ENCODE measurements at places on chromosomes 5 and 9.

DNA sequence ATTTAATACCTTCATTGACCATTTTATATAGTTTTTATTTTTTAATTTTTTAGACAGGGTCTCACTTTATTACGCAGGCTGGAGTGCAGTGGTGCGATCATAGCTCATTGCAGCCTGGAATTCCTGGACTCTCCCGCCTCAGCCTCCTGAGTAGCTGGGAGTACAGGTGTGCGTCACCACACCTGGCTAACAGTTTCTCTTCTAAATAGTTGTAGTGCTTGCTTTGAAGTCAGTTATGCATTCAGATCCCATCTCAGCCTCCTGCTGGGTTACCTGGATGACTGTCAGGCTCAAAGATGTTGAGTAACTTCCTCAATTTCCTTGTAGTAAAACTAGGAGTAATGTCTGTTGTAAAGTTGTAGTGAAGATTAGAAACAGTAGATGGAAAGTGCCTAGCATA is 21.4 kb downstream of the SNX18 start:
- DNase-seq = no peak

- no peak for DNase-seq
Observed at GRCh38 chr9:30058463-30058862, 2326.0 kb upstream of the ACO1 start.

DNA sequence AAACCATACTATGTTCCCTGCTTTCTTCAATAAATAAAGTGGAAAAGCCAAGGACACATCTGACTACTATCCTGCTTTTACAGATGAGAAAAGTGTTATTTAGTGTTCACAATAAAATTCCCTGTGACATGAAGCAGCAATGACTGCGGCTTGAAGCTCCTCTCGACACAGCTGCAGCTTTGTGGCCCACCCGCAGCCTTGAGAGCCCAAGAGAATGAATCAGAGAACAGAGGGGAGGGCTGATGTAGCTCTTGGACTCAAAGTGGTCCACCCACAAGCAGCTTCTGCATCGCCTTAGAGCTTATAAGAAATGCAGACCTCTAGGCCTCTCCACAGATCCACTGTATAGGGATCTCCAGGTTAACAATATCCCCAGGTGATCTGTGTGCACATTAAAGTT is 181.3 kb upstream of the GNA14 start:
- DNase-seq = no peak

GRCh38 chr5:80114860-80115259 is 79.7 kb downstream of the THBS4 start:
- no peak for DNase-seq

DNA sequence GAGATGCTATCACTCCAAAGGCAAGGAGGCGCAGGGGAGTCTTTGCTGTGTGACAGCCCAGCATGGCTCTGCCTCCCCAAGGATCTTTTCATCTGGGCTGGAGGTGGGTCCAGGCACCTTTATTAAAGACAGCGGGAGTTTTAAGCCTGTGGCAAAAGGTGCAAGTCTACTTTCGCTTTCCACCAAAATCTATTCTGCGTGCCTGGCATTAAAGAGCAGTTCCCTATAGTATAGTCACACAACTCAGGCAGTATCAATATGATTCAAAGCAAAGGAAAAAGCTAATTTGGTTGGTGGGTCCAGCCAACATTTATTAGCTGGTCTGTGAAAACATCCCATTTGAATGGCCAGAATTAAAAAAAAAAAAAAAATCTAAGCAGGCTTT is 398.7 kb downstream of the EBF1 start:
- no peak for DNase-seq

- DNase-seq = no peak
Observed at GRCh38 chr5:168316139-168316578, 24.7 kb downstream of the WWC1 start.

DNA sequence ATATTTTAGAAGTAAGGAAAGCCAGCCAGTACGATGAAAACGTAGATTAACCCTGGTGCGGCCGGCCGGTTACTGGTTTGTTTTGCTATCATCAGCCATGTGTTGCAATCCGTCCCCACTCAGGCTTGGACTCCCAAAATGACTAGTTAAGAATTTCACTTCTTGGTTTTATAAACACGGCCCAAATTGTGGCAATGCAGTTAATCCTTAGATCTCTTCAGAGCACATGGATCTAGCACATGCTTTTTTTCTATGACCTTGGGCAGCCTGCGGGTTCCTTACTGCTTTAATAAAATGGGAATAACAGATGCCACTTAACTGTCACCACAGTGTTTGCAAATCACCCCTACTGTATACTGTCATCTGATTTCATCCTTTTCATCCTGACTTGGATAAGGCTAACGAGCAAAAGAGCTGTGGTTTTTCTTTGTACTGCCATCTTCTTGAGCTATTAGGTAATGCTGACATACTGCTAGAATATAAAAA is 1.5 kb downstream of the NDFIP1 start:
- DNase-seq = no peak

- no peak for DNase-seq
Observed at GRCh38 chr5:919356-920000, 26.8 kb downstream of the TRIP13 start.

GRCh38 chr9:85715587-85715986 is 26.2 kb downstream of the AGTPBP1 start:
- DNase-seq = no peak

- no peak for DNase-seq
Observed at GRCh38 chr5:141529002-141529401, 40.1 kb downstream of the PCDHGC5 start.

- DNase-seq = no peak
Observed at GRCh38 chr9:33795819-33796218, 458 bp downstream of the PRSS3 start.

DNA sequence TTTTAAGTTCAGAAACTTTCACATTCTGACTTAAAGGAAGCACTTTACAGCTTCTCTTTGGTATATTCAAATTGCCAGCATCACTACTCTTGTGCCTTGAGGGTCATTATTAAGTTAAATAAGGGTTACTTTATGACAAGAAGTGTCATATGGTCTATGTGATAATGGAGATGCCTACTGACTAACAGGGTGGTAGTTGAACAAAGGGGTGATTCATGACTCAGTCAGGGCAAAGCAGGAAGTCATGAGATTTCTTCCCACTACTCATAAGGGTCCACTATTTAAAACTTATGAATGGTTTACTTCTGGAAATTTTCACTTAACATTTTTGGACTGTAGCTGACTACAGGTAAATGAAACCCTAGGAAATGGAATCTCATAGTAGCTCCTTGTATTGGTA is 938.3 kb upstream of the PTPRD start:
- DNase-seq = no peak

DNA sequence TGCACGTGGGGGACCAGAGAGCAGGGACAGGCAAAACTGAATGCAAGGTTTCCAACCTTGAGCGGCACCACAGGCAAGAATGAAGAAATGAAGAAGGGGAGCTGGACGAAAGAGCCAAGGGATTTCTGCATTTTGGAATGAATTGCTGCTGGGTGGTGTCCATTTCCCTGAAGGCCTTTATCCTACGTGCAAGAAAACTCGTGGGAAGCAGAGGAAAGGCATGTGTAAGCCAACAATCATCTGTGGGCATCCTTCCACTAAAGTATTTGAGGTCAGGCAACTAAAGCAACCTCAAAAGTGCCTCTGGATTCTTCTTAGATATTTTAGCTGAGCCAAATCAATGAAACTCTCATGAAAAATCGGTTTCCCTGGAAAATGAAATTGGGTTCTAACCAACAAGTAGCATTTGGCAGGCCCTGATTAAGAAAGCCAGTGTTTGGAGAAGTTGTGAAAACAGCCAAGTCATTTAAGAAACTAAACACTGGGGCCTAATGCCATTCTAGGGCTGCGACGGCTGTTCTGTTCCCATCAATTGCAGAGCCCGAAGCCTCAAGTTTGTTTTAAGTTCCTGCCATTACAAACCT is 4.7 kb upstream of the TGFBI start:
- no peak for DNase-seq

- DNase-seq = no peak
Observed at GRCh38 chr9:137975936-137976565, 98.5 kb downstream of the CACNA1B start.

DNA sequence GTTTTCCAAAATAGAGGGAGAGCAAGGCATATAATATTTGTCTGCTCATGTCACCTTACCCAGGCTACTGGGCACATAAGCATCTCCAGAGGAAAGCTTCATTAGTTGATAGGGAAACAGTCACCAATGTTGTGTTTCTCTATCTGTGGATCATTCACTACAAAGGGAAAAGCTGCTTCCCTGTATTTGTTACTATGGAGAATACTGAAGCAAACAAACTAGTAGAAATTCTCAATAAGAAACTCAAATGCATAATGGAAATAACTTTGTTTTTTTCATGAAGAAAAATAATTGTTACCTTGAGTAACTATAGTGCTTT is 138.2 kb downstream of the PCSK1 start:
- no peak for DNase-seq

DNA sequence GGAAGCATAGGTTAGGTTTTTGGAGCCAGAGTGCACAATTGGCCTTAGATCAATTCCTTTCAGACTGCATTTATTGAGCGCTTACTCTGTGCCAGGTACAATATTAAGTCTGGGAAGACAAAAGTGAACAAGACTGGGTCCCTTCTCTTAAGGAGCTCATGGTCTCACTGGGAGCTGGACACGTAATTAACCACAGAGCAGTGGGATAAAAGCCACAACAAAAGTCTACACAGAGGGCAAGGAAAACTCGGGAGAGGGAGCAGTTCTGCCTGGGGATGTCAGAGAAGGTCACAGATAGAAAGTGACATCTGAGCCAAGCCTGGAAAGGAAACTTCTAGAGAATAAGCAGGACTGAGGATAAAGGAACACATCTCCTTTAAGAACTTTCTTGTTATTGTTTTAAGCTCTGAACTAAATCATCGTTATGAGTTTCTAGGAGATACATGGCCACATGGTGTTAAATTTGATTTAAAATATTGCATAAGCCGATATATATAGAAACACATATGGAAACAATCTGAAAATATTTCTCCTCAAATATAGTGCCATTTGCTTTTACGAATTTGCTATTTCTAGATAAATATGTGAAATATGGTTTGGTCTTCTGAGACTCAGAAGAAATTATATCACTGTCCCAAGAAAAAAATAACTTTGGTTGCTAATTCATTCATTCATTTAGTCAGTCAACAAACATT is 40.1 kb upstream of the PDE8B start:
- DNase-seq = no peak

- DNase-seq = no peak
Observed at GRCh38 chr5:173891308-173892116, 3.4 kb downstream of the CPEB4 start.

DNA sequence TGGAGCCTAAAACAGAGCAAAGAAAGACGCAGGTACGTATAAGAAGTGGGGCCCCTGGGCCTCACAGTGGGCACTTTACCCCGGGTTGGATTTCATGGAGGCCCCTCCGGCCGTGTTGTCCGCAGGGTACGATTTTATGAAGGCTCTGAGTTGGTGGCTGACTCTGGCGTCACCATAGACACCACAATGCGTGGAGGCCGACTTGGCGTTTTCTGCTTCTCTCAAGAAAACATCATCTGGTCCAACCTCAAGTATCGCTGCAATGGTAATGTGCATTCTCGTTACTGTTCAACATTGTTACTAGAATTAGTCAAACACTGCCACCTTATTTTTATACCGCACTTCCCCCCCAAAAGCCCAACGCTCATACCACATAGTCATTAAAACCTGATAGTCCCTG is 47.1 kb downstream of the THBS4 start:
- no peak for DNase-seq

GRCh38 chr9:83030391-83031107 is 32.4 kb downstream of the RASEF start:
- no peak for DNase-seq

GRCh38 chr5:135571066-135571609 is 7.7 kb downstream of the CXCL14 start:
- DNase-seq = no peak

DNA sequence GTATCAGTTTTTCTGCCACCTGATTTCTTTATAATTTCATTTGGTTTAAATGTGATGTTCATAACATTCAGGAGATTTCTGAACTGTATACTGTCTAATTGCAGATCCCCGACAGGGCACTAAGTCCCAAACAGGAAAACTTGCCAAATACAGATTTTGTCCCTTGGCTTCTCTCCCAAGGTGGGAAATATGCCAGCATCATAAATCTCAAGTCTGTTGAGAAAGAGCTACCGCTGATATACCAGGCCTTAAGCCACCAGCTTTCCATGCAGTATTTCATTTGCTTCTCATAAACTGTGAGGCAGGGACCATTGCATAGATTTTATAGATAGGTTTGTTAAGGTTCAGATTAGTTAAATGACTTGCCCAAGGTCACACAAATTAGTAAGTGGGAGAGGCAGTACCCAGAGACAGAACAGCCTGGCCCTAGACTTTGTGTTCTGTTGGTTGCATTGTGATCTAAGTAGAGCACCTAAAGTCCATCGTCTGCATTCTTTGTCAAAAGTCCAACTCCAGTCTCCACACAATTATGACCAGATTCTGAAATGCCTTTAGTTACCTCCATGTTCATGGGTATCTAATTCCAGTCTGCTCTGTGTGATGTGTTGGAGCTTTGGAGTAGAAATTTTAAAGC is 16.2 kb downstream of the GPR21 start:
- DNase-seq = peak; percentile 28

DNA sequence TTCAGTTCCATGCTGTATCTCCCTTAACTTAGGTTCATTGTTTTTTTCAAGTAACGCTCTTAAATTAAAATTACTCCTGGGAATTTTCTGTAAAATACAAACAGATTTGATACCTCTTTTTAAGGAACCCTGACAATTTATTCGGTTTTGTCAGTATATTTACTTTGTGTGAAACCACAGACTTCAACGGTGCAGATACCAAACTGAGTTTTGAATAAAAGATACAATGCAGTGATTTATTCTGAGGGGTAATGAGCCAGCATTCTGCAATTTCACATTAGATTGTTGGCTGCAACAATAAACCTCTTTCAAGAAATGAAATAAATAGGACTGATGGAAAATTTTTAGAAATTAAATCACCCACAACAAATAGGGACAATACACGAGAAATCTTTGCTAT is 308.6 kb upstream of the EDIL3 start:
- no peak for DNase-seq

- DNase-seq = peak; percentile 26
Observed at GRCh38 chr5:154165886-154166285, 24.6 kb upstream of the GALNT10 start.

- DNase-seq = no peak
Observed at GRCh38 chr9:100277166-100277979, 75.4 kb downstream of the TEX10 start.

DNA sequence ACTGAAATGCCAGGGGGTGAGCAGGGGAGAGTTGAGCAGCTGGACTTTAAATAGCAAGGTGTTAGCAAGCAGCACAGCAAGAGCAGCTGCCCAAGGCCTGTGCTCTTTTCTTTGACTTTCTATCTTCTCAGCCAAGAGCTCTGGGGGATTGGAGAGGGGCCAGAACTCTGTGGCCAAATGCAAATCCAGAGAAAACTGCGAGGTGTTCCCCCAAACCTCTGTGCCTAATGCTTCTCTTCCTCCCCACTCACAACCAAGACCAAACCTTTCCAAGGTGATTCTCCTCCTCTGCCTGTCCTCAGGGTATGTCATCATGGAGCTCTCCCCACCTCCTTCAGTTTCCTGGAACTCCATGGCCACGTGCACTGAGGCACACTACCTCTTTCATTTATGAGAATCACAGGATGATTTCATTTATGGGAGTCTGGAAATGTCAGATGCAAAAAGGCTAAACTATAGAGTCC is 118.7 kb upstream of the WWC1 start:
- no peak for DNase-seq
